Central memory CD4-positive, alpha-beta T cell (primary cell): ENCODE measurements at places on chromosomes 12 and 14.

GRCh38 chr12:110228756-110229155 is 52.3 kb upstream of the ATP2A2 start:
- no peak for DNase-seq

DNA sequence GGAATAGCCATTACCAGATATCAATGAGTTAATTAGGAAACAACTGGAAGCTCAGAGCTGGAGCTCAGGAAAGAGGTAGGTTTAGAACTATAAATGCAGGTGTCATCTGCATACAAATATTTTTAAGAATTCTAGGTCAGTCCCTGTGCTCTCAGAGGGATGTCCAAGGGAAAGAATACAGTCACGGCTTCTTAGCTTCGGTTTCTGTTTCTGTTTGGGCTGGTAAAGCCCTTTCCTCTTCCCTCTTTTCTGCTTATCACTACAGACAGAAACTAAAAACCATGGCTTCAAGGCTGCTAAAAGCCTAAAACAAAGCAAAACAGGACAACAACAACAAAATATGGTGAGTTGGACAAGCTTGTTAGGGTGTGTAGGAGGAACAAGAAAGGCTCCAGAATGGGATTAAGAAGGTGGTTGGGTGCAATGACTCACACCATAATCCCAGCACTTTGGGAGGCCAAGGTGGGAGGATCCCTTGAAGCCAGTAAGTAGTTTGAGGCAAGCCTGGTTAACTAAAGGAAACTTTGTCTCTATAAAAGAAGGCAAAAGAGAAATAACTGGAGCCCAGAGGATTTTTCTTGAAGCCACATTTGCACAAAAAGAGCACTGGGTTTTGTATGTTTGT is 113.0 kb downstream of the SEC23A start:
- no peak for DNase-seq

- DNase-seq: no peak
Observed at GRCh38 chr12:89393551-89394121, 41.3 kb upstream of the DUSP6 start.

DNA sequence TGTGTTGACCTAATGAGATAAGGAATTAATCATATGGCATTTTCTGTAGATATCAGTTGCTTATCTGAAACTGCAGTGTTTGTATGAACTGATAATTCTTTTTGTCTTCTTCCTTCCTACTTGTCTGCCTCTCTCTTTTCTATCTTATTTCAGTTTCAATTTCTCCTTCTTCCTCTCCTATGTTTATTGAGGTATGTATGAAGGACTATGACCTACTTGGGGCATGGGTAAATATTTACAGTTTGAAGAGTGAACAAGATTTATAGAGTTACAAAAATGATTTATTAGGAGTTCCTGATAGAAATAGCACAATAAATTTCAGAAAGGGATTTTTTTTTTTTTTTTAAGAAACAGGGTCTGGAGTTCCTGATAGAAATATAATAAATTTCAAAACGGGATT is 88.7 kb upstream of the MUCL1 start:
- no peak for DNase-seq

GRCh38 chr12:16407346-16407745 is 59.9 kb downstream of the MGST1 start:
- DNase-seq: no peak

DNA sequence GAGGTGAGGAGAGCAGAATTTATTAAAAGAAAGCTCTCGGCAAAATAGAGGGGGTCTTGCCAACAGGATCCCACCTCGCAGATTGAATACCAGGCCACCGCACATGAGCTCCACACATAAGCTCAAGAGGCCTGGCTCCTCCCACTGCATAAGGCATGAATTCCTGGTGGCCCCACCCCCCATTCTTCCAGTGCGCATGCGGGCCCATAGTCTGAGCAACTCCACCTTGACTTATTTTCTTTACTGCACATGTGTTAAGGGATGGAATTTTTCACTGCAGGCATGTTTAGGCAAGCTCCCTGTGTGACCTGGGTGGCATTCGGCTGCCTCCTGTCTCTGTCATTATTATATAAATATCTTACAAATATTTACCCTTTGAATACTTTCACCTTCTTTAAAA is 412.5 kb downstream of the RMST start:
- DNase-seq: no peak

DNA sequence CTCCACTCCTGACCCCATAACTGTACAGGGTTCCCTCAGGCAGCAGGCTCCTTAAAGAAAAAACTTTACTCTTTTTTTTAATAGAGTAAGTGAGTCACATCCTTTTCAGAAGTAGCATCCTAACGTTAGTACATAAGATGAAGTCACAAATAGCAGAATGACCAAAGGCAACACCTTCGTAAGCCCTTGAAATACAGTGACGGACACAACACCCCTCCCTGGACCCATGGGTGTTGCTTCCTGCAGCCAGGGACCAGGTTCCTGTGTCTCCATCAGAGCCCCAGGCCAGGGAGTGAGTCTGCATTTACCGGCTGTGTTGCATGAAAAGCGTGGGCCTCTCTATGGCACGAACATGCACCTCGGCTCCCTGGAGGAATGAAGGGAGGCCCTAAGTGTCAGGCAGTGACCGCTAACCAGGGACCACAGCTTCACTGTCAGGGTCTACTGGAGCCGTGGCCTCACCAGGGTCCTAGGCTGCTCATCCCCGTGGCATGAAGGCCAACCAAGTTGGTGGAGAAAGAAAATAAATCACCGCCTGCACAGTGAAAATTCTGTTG is 340.0 kb upstream of the SFSWAP start:
- no peak for DNase-seq

- no peak for DNase-seq
Observed at GRCh38 chr12:12017798-12018197, 52.9 kb upstream of the BCL2L14 start.

DNA sequence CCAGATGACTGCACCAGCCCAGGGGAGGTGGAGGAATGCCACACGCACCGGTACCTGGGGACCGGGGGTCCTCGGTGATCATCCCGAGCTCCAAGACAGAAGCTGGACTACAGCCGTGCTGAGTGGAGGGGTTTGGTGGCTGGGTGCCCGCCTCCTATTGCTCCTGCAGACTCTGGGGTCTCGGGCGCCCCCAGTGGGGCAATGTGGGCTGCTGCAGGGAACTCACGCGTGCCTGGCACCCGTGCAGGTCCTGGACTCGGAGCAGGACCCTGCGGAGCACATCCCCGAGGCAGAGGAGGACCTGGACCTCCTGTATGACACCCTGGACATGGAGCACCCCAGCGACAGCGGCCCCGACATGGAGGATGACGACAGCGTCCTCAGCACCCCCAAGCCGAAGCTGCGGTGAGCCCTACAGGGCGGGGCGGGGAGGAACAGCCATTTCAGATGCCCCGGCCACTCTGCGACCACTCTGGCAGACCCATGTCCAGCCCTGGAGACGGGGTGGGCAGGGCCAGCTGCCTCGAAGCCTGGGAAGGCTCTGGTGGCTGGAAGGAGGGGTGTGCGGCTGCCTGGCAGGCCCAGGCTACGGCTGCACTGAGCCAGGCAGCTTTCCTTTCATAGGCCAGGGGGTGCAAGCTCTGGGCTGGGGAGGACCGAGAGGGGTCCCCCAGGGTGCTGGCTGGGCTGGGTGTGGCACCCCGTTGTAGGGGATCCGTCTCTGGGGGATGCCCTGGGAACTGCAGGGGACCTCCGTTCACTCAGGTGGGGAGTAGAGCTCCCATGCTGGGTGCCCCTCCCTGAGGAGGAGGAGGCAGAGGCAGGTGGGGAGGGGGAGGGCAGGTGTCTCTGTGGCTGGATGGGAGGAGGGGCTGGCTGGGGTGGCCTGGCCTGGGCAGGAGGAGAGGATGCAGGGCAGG is 21.6 kb upstream of the TEX22 start:
- no peak for DNase-seq

- no peak for DNase-seq
Observed at GRCh38 chr12:70422631-70423030, 56.5 kb downstream of the KCNMB4 start.

GRCh38 chr12:76942267-76942666 is 63.4 kb upstream of the CSRP2 start:
- DNase-seq: no peak

DNA sequence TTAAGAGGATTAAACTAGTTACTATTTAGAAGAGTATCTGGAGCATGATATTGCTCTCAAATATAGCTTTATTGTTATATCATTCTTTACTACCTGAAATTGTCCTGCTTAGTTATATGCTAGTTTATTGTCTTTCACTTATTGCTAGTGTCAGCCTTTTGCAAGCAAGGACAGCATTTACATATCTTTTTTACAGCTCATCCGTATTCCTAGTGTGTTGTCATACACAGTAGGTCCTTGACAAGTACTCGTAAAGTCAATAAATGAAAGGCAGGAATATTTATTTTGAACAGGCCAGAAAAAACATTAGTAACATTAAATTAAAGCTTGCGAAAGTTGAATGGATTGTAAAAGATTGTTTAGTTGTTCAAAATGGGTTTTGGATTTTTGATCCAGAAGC is 35.0 kb downstream of the CRADD start:
- DNase-seq: no peak

DNA sequence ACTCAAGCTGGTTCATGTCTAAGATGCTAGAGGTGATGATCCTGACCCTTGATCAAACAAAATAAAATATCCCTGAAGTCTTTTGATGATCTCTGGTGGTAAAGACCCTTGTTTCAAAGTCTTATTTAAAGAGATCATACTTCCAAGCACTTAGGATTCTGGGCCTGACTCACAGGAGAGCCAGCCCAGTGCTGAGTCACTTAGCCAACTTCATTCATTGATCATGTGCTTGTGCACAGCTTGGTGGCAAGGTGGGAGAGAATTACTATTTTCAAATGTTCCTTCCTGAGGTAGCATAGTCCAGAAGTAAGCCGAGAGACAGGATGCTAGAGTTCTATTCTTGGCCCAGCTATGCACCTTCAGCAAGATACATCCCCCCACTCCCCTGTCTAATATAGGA is 40.6 kb downstream of the SCN8A start:
- DNase-seq: no peak

DNA sequence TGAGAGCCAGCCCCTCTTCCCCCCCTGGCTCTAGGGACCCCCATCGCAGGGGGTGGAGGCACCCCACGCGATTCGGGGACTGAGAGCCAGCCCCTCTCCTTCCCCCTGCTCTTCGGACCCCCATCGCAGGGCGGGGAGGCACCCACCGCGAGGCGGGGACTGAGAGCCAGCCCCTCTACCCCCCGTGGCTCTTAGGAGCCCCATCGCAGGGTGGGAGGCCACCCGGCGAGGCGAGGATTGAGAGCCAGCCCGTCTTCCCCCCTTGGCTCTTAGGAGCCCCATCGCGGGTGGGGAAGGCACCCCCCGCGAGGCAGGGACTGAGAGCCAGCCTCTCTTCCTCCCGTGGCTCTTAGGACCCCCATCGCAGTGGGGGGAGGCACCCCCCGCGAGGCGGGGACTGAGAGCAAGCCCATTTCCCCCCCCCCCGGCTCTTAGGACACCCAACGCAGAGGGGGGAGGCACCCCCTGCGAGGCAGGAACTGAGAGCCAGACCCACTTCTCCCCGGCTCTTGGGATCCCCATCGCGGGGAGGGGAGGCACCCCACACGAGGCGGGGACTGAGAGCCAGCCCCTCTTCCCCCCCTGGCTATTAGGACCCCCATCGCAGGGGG is 45.6 kb downstream of the DDX11 start:
- DNase-seq: no peak

DNA sequence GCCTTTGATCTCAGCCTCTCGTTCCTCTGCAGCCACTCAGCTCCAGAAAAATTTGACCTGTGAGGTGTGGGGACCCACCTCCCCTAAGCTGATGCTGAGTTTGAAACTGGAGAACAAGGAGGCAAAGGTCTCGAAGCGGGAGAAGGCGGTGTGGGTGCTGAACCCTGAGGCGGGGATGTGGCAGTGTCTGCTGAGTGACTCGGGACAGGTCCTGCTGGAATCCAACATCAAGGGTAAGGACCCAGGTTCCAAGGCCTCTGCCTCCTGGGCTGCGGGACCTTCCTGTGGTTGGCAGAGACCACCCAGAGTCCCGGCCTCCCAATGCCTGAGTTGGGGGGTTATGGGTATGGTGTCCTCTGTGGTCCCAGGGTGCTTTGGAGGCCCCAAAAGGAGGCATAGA is 4.5 kb upstream of the GPR162 start:
- no peak for DNase-seq

DNA sequence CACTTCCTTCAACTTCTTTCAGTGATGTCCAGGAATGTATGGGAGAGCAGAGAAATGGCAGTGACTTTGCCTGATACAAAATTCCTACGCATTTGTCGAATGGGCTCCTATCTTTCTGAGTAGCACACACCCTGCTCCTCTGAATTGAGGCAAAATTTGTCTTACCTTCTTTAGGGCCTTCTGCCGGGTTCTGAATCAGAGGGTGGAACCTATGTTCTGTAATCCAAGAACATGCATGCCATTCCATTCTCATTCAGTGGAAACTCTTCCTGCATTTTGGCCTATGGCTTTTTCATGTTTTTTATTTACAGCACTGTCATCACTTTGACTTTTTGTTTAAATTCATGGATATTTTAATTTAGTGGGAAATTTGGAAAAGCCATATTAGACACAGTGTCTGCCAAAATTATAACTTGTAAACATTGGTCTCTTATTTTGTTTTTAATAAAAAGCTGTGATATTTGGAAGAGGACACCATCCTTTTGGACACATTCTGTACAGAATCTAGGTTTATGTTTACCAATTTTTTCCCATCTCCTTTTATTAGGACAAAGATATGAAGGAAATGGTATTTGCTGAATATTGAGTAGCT is 402.2 kb upstream of the FAR2 start:
- DNase-seq: no peak

DNA sequence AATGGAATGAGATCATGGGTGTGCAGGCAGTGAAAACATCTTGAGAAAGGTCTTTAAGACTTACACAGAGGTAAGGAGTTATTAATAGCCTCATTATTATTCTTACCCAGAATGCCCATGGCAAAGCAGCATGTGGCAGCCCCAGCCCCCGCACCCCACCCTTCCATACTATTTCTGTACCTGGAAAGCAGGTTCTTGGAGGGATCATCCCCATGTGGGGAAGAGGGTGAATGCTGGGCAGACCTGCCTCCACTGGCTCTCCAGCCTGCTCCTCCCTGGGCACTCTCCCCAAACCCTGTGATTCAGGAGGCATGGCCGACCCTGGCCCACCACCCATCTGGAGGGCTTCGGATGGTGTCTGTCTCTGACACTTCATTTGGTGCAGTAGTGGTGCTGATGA is 28.3 kb downstream of the NPC2 start:
- no peak for DNase-seq

- DNase-seq: no peak
Observed at GRCh38 chr12:131796754-131797587, 31.2 kb upstream of the MMP17 start.

DNA sequence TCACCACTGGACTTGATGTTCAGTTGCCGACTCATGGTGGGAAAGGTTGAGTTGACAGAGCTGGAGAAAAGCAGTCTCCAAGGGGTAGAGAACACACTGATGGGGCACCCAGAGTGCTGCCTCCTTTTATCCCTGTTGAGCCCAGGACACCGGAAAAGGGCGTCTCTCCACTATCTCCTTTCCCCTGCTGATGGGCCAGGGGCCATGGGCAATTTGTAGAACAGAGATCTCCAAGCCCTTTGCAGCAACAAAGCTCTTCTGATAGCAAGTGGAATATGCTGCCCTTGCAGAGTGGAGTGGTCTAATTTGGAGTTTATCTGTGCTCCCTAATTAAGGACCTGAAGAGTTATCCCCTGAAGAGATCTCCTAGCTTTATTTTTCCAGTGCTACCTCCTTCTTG is at the start of gene KRT74:
Gene KRT74, minus strand, starts transcription at position 101 of the 400 bp plus-strand sequence. Its CDS starts 66 bp downstream, at position 35.
- no peak for DNase-seq

- DNase-seq: no peak
Observed at GRCh38 chr12:127271776-127272175, 995.2 kb upstream of the TMEM132C start.
